ENCODE measurements at places on chromosomes 13 and 19.

DNA sequence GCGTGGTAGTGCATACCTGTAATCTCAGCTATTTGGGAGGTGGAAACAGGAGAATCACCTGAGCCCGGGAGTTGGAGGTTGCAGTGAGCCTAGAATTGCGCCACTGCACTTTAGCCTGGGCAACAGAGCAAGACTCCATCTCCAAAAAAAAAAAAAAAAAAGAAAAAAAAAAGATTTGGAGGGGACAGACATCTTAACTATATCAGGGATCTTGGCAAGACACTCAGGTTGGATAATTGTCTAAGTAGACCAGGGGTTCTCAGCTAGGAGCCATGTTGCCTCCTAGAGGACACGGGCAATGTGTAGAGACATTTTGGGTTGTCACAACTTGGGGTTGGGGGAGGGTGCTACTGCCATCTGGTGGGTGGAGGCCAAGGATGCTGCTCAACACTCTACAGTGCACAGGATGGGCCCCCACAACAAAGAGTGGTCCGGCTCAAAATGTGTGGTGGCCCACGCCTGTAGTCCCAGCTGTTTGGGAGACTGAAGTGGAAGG lies 1.9 kb upstream of the ZNF580 start:
- no peak for DNase-seq

- DNase-seq = no peak
Measured at GRCh38 chr13:59000770-59001169, 1163.0 kb downstream of the DIAPH3 start.

- DNase-seq = no peak
Measured at GRCh38 chr13:65468628-65469027, 1761.5 kb downstream of the PCDH9 start.

DNA sequence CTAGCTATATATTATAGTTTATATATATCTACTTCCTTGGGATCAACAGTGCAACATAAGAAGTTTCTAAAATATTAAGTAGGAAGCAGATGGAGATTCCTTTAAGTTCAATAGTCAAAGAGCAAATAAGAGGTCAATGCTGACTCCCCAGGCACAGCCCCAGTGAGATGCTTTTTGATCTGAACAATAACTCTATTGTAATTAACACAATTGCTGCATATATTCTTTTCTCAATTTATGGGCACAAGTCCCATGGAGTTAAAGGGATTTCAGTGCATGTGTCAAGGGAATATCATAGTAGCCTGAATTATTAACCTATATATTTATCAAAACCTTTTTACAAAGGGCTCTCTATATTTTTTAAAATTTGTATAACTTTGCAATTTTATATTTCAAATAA lies 180.8 kb downstream of the SPRY2 start:
- no peak for DNase-seq

- DNase-seq = no peak
Measured at GRCh38 chr13:93339550-93339949, 112.9 kb downstream of the GPC6 start.

DNA sequence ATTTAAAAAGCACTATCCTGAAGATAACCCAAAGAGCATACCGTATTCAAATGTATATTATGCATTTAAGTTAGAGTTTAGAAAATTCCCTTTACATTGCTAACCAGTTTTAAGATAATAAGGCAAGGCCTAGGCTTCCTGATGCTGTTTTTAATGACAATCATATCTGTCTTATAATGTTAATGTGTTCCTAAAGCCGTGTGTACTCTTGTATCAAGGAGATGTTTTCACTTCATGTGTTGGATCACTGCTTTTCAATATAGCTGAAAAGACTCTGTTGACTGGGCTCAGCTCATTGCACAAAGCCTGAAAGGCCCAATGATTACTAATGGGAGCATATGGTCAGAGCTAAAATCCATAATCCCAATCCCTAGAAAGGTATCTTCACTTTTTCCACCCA lies 81.6 kb downstream of the DACH1 start:
- no peak for DNase-seq

- DNase-seq = no peak
Measured at GRCh38 chr19:31586282-31586681, 237.0 kb upstream of the TSHZ3 start.

- DNase-seq = no peak
Measured at GRCh38 chr13:85582890-85583289, 216.3 kb downstream of the SLITRK6 start.

DNA sequence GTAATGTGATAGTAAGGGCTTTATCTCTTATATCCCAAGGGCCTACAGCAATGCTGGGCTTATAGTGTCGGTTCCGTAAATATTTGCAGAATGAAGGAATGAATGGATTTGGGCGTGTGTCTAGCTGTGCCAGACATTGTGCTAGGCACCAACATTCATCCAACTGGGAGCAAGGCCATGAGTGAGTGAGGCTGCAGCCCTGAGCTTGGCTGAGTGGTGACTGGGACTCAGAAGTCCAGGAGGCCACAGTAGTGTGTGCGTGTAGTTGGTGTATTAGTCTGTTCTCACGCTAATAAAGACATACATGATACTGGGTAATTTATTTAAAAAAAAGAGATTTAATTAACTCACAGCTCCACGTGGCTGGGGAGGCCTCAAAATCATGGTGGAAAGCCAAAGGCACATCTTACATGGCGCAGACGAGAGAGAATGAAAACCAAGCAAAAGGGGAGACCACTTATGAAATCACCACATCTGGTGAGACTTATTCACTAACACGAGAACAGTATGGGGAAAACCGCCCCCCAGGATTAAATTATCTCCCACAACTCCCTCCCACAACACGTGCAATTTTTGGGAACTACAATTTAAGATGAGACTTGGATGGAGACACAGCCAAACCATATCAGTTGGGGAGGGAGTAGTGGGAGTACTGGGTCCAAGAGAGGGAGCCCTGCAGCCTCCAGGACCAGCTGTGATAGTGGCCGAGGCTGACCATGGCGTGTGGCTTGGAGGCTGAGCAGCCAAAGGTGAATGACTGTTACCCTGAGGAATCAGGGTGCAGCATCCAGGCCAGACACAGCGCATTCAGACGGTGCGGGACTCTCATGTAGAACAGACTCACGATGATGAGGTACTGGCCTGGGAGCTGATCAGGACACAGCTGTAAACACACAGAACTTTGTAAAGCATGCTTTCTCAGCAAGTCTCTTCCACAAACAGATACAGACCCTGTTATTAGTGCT lies 104.6 kb downstream of the TEX26 start:
- no peak for DNase-seq

DNA sequence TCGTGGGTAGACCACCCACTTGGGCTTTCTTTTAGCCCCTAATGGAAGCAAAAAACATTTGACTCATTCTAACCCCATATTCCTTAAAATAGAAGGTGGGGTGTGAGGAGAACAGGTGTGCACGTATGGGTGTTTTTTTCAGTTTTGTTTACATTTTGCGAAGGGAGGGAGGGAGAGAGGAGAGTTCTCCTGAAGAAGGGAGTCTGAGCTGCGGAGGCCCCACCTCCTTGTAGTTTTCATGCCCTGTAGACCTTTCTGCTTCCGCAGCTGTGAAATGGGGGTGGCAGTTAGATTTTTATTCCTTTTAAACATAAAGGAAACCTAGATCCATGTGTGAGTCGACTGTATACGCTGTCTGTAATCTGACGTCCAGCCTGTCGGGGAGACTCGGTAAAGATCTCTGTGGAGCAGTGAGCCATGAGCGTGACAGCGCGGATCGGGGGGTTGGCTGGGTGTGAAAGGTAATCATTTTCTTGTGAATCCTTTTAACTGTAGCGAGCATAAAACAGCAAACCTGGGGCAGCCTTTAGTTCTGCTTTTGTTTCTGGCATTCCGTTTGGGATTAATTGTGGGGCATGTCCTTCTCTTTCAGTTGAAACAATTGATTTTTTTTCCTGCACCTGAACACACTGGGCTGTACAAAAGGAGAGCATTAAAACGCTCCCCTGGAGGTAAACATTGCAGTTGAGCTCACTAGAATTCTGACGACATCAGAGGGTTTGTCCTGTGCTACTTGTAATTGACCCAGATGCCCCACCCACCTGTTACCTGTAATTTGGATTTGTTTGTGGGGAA lies 2.3 kb downstream of the UPF1 start:
- no peak for DNase-seq

DNA sequence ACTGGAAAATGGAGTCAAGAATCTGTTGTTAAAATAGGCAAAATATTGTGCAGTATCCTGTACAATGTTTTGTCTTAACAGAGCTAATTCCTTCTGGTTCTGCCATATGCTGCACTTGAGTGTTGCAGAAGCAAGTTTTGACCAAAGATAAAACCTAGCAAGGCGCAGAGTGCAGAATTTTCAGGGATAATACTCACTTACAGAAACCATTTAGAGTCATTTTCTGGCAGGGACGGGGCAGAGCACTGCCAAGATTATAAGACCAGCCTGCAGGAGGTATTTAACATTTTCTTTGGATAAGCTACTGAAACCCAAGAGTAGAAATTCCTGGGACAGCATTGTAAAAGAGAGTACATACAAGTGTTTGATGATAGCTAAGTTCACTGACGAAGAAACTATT lies 159.5 kb upstream of the EDNRB start:
- DNase-seq = no peak

DNA sequence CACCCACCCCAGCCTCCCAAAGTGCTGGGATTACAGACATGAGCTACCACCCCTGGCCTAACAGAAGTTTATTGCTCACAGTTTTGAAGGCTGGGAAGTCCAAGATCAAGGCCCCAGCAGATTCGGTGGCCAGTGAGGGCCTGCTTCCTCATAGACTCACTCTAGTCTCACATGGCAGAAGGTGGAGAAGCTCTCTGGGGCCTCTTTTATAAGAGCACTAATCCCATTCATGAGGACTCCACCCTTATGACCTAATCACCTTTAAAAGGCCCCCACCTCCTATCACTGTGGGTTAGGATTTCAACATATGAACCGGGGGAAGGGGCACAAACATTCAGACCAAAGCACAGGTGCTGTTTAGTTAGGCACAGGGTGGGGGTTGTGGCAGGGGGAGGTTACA lies 6.9 kb upstream of the SWSAP1 start:
- DNase-seq = no peak

DNA sequence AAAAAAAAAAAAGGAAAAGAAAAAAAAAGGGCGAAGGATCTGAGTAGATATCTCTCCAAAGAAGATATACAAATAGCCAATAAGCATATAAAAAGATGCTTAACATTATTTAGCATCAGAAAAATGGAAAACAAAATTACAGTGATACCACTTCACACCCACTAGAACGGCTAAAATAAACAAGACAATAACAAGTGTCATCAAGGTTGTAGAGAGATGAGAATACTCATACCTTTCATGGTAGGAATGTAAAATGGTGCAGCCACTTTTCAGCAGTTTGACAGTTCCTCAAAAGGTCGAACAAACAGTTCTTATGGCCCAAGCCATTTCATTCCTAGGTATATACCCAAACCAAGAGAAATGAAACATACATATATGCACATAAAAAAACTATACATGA lies 33.5 kb downstream of the FOXO1 start:
- DNase-seq = no peak

DNA sequence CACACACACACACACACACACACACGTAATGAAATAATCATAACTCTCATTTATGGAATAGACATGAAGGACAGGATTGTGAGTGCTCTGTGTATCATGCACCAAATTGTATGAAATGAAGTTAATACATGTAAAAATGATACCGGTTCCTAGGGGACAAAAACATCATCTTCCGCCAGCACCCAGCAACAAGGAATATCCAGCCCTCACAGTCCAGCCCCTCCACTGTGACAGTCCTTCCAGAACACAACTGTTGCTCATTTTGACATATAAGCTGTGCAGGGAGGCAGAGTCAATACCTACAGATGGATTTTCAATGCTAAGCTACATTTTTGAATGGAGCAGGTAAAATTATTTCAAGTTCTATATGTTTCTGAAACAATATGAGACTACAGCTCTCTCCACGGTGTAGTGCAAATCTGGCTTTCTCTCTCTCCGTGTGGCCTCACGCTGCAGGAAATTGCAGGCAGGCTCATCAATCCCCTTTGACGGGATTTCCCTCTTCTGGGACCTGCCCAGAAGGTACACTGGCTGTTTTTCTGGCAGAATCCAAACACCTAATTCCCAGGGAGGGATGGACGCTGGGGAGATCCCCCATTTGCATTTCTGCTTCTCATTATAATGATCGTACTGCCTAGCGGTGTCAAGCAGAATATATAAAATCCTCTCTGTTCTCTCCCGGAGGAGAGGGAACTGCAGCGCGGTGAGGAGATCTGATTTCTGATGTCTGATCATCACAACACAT lies 494.0 kb downstream of the LIG4 start:
- DNase-seq = no peak

GRCh38 chr19:10961073-10961860 lies 437 bp downstream of the SMARCA4 start:
- DNase-seq = no peak

GRCh38 chr19:46067691-46068090 lies 26.9 kb upstream of the IGFL4 start:
- DNase-seq = no peak

DNA sequence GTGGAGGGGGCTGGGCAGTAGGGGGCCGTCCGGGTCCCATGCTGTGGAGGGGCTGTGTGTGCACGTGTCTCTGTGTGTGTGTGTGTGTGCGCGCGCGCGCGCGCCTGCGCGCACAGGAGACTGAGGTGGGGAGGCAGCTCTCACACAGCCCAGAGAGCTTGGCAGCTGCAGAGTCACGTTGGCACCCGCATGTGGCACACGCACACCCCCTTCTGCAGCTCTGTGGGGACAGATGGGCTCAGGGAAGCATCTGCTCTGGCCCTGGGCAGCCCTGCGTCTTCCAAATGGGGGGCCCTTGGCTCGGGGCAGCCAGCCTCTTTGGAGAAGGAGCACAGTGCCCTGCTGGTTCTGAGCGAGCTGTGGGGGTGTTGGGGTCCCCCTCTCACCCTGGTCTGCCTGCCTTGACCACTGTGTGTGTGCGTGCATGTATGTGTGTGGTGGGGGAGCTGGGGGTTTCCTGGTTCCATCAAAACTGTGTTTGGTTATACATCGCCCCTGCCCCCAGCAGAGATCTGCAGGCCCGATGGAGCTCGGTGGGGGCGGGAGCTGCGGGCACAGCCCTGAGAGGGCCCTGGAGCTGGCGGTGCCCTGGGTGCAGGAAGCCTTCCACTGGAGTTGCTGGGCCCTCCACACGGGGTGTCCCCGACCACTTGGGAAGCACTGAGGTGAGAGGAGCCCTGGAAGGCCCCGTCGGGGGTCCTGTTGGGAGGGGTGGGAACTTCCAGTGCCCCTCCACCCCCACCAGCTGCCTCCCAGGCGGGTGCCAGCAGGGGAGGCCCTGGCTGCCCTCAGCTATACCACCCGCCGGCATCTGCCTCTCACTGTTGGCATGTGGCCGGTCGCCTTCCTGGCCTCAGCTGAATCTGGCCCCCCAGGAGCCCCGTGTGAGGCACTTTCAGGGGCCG lies 67.1 kb downstream of the KDM4B start:
- no peak for DNase-seq

DNA sequence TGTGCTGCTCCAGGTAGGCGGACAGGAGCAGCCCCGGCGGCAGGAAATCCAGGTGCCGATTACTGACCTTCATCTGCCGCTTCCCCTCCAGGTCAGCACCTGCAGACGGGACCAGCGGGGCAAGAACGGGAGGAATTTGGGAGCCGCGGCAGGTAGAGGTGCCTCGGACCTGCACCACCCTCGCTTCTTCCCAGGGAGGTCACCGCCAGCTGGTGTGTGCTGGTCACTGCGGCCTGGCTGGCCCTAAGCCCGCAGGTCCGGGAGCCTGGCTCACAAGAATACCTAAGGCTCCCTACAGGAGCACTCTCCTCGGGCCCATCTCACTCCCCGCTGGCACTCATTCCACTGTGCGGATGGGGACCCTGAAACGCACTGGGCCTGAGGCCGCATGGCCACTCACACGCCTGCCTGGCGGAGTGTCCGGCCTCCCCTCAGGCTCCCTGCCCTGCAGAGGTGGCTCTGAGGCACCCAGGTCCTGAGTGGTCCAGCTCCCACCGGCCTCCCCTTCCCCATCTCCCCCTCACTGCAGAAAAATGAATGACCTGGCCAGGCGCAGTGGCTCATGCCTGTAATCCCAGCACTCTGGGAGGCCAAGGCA lies 4.3 kb downstream of the RNU6-9 start:
- no peak for DNase-seq

Measured in stimulated activated CD4-positive, alpha-beta T cell treated with anti-CD3 and anti-CD28 coated beads, TNF-alpha, amount 100 ng/mL, for 24 hours (primary cell).